ENCODE measurements at places on chromosomes 3 and 15. TPM values are rescaled to one million over a fixed set of nuclear protein-coding genes. Genes with fewer than 3 reads are reported as not detected.

The TRIM42 gene
- total RNA-seq = not detected

The ECE2 gene
- not detected for total RNA-seq

The ST8SIA2 gene
- total RNA-seq = not detected

The FETUB gene
- not detected for total RNA-seq

The ARHGAP11A gene
- 22.5 TPM for total RNA-seq

The HAPLN3 gene
- total RNA-seq = 79.8 TPM

All from activated T-cell treated with anti-CD3 and anti-CD28 coated beads, Interleukin-2, amount 50 U/mL, for 4 hours (primary cell).